COR-L47 (cell line): ENCODE measurements at places on chromosomes 13 and 19.

- no peak for DNase-seq
Observed at GRCh38 chr13:113417008-113417751, 36.1 kb downstream of the ADPRHL1 start.

- no peak for DNase-seq
Observed at GRCh38 chr19:47878906-47879305, 7.2 kb downstream of the SULT2A1 start.

GRCh38 chr13:29566206-29566605 is 29.3 kb downstream of the SLC7A1 start:
- no peak for DNase-seq

DNA sequence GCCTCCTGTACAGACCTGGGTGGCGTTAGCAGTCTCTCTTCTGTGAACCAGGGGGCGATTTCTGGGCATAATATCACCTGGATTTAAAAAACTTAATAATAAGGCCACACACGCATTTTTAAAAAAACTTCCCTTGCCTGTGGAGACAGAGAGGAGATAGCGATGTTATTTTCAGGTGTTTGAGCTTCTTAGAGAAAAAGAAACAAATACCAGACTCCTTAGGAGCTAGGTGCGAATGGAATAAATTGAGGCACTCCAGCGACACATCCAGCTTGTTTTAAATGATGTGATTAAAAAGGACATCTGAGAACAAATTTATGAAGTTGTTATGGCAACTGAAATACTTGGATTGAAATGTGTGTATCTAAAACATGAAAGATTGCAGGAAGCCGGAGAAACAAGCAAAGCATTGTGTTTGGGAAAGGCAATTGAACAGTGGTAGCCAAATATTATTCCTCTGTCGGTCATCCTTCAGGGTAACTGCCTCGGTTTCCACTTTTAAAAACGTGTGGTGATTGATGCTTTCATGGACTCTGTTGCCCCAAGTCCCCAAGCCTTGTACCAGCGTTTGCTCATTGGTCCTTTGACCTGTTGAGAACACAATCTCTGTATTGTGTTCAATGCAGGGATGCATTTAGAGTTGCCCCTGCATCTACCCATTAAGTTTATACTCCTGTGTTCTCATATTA is 158.7 kb downstream of the TM9SF2 start:
- peak; percentile 52 for DNase-seq

GRCh38 chr19:10612499-10613119 is 12.7 kb upstream of the SLC44A2 start:
- no peak for DNase-seq

DNA sequence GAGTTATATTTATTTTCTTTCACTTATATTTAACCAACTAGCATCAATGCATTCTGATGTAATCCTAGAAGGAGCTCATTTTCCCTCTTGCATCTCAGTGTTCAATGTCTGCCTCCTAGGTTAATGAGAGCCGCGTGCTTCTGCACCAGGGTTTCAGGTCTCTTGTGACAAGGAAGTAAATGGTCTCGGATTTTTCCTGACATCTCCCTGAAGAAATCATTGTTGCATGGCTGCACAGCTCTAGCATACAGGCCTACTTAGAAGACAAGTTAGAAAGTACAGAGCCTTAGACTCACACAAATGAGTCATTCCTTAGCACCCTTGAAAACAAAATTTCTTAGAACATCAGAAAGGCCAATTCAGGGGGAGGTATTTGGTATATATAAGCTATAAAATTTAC is 57.2 kb upstream of the KLF12 start:
- DNase-seq, result no peak
